H4 (cell line): ENCODE measurements at places on chromosomes 6 and 20. TPM values are rescaled to one million over a fixed set of nuclear protein-coding genes. Genes with fewer than 3 reads are reported as not detected.

- DNase-seq = no peak
Measured at GRCh38 chr6:167497428-167498056, 172.7 kb downstream of the TTLL2 start.

DNA sequence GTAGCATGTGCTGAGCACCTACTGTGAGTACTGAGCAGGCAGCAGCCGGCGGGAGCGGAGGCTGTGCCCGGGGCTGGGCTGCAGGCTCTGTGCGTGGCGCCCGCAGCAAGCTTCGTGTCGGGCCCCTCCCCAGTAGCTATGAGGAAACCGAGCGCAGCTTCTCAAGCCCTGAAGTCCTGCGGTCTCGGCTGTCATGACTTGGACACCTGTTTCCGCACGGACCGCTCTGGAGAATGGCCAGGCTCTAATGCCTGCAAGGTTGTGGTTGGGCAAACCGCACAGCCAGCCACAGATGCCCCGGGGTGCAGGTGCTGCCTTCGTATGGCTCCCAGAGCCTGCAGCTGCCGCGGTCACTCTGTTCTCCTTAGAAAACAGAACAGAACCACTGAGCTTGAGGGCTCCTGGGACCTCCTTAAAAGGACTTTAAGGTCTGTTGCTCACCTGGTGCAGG lies 33.7 kb downstream of the PYGB start:
- DNase-seq = no peak

DNA sequence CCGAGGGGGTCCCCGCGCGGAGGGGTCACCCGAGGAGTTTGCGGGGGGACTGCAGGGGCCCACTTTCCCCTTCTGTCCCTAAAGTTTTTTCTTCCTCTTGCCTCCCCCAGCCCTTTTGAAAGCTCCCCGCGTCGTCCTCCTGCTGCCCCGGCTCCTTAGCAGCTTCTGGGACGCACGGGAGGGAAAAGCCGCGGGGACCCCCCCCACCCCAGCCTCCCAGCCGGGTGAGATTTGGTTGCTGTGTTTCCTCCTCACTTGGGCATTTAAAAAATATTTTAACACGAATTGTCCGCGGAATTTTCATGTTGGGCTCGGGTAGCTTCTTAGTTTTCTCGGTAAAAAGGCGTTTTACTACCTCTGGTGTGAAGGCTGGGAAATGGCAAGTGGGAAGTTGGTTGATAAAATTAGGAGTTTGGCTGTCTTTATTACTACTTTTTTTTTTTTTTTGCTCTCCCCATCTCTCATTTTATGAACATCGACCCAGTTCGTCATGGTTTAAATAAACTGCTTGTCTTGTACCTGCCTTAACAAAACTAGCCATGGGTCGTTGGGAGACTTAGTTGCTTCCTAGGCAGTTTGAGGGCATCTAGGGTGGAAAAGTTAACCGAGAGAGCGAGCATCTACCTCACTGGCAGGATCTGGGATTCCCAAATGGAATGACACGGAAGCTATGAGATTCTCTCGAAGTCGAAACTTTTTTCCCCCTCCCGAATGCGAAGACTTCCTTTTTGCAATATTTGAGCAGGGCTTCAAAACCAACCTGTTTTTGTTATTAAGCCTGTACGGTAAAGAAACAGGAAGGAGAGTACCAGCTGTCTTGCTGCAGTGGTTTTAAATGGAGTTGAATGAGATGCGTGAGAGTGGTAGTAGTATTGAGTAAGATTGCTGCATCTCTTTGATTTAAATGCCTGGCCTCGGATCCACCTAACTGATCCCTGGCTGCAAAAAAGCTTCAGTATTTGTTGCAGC lies 868 bp downstream of the NCOA3 start:
- DNase-seq = peak; percentile 35

LYRM2 gene
- total RNA-seq = 8.4 and 15.8 TPM in 2 replicates

OPN5 gene
- 0.17 TPM in 1 of 2 replicates, not detected in the other for total RNA-seq

BPIFB3 gene
- not detected in 2 replicates for total RNA-seq

- peak; percentile 26 for DNase-seq
Measured at GRCh38 chr6:126880964-126881363, 237.5 kb upstream of the RSPO3 start.

TMEM170B gene
- 0.95 and 1.3 TPM in 2 replicates for total RNA-seq

GRCh38 chr6:55937261-55937947 lies 62.0 kb upstream of the BMP5 start:
- DNase-seq = no peak

GPR63 gene
- total RNA-seq = 2.2 and 2.4 TPM in 2 replicates

- no peak for DNase-seq
Measured at GRCh38 chr6:143724876-143725275, 47.1 kb downstream of the PHACTR2 start.
